MG63 (cell line): ENCODE measurements at places on chromosomes 3 and 15. TPM values are rescaled to one million over a fixed set of nuclear protein-coding genes. Genes with fewer than 3 reads are reported as not detected.
A peak's percentile ranks its signal among the peaks of the same experiment; 100 is the strongest.

DNA sequence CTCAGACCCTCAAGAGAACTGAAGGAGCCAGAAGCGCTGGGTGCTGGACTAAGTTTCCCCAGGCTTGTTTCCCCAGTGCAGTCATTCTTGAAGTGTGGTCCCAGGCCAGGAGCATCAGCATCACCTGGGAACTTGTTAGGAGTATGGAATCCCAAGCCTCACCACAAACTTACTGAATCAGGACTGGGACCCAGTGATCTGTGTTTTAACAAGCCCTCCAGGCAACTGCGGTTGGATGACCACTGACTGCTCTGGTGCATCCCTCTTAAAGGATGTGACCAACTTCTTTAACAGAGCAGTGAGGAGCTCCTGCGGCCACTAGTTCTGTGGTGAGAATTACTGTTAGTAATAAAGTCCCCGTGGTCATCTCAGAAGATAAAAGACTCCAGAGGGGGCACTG, 62.4 kb upstream of the DAZL start:
- DNase-seq = no peak

DNA sequence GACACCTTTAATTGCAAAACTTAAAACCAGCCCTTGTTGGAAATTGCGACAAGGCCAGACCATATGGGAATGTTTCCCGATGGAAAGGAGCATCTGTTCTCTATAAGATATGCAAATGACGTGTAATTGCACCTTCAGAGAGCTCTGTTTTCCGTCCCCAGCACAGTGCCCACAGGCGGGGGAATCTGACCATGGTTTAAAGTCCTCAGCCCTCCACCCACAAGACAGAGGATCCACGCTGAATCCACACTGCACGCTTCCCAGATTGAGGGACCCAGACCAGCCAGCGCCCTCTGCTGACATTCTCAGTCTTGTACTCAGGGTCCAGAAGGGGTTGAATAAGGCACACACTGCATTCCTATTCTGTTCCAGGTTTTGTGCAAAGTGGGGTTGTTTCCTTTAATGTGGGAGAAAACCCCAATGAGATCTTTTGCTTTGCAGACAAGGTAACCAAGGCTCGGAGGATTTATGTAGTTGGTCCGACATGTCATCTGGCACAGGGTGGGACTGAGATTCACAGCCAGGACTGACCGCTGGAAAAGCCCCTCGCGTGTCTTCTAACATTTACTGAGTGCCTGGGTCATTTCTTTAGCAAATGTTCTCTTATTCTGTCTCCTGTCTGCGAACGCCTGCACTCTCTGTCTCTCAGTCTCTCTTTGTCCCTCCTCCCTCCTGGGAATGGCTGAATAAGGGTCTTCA, 36.8 kb upstream of the KLHL25 start:
- DNase-seq = peak; percentile 40

SPPL2A gene
- 95.5 and 150 TPM in 2 replicates for total RNA-seq

- no peak for DNase-seq
Observed at GRCh38 chr15:57301307-57301706, 75.0 kb upstream of the CGNL1 start.

DNA sequence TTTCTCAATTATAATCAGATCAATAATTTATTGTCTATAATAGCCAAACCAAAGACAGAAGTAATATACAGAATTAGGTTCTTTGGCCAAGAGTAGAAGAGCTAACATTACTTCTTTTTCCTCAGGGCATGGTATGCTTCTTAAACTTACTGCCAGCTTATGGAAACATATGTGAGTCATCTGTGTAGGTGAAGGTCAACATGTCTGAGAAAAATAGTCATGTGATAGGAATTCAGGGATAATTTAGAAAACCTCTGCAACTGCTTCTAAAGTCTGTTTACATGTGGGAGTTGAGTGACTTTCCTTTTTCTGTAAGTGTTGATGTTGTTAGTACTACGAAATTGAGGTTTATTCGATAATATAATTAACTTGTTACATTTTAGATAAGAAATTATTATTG, 19.2 kb upstream of the MAP6D1 start:
- DNase-seq = no peak

DNA sequence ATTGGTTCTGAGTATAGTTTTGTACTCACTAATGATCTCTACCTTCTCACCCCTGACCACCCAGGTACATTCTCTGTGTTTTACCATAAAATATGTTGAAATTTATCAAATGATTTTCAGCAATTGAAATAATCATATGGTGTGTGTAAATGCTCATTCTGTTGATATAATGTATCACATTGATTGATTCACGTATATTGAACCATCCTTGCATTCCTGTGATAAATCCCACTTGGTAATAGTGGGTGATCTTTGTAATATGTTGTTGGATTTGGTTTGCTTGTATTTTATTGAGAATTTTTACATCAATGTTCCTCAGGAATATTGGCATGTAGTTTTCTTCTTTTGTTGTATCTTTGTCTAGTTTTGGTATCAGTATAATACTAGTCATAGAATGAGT, 1497.6 kb downstream of the OTOL1 start:
- no peak for DNase-seq

ROBO2 gene
- total RNA-seq = 0.07 TPM in 1 of 2 replicates, not detected in the other

ROPN1 gene
- total RNA-seq = not detected in 2 replicates

SI gene
- total RNA-seq = not detected in 2 replicates

DNA sequence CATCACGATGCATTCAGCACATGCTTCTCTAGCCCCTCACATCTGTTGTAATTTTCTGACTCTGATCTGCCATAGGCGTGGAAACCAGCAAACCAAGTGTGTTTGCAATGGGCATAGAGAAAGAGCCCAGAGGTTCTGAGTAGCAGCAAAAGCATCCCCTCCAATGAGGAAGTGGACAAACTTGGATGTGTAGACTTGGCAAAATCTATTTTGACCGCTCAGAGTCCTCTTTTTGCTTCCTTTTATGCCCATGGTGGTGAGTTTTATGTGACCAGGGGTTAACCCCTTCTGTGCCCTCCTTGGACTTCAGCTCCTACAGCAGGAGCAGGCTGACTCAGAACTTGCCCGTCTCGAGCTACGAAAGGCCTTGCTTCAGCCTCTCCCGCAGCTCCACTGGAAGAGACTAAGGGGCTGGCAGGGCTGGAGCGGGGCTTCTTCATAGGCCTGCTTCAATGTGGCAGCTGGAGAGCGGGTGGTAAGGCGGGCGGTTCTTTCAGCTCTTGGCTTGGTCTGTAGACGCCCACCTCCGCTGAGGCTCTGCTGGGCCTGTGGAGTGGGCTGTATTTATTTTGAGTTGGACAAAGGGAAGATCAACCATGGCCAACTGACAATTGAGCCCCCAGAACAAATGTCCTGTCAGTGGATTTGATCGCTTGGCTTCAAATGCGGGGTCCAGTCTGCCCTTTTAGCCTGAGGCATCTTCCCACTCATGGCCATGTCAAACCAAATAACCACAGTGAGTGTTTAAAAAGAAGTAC, 6.5 kb upstream of the ETV5 start:
- DNase-seq = no peak

DNA sequence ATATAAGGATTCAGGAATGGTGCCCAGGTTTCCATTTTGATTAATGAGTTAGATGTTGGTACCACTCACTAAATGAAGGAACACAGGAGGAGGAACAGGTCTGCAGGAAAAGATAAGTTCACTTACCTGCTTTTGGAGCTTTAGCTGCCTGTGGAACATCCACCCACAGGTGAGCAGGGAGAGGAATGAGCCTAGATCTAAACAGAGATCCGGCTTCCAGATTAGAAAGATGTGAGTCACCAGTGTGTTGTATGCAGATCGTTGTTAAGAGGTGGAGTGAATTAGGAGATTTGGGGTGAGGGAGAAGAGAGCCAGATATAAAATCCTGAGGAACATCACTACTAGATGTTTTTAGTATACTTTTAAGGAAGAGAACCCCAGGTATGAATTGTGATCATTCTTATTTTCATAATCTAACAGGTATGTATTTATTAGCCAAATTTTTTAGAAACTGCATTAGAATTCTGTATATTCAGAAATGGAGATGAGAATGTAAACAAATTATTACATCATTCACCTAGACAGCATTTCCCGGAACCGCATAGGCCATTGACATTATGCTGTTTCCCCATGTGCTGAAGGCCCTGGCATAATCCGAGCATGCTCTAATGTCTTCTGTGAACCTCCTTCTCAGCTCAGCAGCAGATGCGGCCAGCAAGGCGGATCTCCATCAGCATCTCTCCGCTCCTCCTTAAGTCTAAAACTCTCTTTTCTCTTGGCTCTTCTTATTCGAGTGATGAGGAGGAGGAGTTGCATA, 118.2 kb downstream of the KLHL25 start:
- DNase-seq = no peak

DNA sequence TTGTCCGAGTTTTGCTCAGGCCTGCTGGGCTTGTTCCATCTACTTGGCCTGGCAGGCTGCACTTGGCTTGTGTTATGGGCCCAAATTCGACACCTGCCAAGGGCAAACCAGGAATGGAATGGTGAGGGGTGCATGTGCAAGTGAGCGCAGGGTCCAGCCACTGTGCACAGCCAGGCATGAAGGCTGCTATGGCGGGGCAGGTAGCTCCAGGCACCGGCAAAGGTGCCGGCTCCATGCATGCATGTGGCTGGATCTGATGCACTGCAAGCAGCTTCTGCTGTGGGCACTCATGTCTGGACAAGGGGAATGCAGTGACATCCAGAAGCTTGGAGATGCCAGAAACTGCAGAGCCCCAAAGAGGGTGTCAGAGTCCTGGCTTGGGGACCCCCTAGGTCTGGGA, 463.0 kb downstream of the EPHA3 start:
- no peak for DNase-seq

PRKAR2A gene
- 7.8 and 11.0 TPM in 2 replicates for total RNA-seq

GOLGA8G gene
- not detected in 2 replicates for total RNA-seq

DNA sequence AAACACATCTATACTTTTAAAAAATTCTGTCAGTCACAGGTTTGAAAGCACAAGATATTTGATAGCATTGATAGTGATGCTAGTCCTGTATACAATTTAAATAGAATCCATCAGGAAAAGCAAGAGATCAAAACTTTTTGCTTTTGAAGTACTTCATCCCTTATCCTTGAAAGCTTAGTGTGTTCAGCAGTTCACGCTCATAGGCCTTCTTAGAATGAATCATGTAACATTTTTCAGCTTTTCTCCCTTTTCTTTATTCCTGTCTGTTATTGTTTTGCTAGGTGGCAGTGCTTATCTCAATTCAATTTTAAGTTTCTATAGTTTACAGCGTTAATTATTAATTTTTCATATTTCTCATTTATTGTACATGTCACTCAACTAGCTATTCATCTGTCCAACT, 69.1 kb downstream of the FGF7 start:
- no peak for DNase-seq

- DNase-seq = no peak
Observed at GRCh38 chr3:166634091-166634746, 745.9 kb downstream of the ZBBX start.
